ENCODE measurements at places on chromosomes 13 and 19.

- peak; percentile 41 for DNase-seq
Observed at GRCh38 chr19:7678971-7679751, 1.5 kb upstream of the TRAPPC5 start.

- DNase-seq: no peak
Observed at GRCh38 chr19:44698492-44699201, at the start of gene CEACAM16. Gene CEACAM16 (plus strand): TSS chr19:44699151. CDS start chr19:44701457, 2,306 bp downstream.

- DNase-seq: no peak
Observed at GRCh38 chr13:49441846-49442245, 2.0 kb downstream of the CAB39L start.

DNA sequence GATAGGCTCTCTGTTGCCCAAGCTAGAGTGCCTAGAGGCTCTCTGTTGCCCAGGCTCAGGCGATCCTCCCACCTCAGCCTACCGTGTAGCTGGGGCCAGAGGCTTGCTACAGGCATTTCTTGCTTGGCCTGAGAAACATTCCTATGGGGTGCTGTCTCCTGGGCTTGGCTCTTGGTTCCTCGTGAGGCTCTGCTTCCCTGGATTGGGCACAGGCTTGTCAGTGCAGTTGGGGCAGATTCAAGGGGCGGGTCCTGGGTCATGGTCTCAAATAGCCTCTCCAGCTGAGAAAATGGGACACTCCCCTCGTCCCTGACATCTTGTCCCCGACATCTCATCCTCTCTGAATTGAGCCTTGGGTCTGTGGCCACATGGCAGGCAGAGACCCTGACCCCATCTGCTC is 4.9 kb downstream of the TSSK6 start:
- DNase-seq: no peak

- no peak for DNase-seq
Observed at GRCh38 chr13:55761986-55762385, 1378.7 kb upstream of the PRR20A start.

DNA sequence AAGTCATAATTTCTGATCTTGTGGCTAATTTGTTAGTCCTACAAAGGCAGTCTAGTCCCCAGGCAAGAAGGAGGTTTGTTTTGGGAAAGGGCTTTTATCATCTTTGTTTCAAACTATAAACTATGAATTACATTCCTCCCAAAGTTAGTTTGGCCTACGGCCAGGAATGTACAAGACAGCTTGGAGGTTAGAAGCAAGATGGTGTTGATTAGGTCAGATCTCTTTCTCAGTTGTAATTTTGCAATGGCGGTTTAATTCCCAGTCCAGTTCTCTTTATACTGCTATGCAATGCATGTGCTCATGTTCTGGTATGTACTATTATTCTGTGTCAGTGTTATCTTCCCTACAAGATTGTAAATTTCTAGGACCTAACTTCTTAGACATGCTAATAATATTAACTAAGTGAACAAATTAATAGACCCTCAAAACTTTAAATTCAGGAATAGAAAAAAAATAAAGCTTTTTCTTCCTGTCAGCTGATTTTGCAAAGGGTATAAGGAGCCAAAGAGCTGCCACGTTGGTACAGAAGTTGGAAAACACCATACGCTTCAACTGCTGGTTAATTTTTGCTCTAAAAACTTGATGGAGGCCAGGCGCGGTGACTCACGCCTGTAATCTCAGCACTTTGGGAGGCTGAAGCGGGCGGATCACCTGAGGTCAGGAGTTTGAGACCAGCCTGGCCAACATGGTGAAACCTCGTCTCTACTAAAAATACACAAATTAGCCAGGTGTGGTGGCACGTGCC is 1.3 kb upstream of the DNAJC15 start:
- DNase-seq: no peak

- DNase-seq: no peak
Observed at GRCh38 chr13:99926014-99926731, 45.4 kb downstream of the ZIC5 start.

DNA sequence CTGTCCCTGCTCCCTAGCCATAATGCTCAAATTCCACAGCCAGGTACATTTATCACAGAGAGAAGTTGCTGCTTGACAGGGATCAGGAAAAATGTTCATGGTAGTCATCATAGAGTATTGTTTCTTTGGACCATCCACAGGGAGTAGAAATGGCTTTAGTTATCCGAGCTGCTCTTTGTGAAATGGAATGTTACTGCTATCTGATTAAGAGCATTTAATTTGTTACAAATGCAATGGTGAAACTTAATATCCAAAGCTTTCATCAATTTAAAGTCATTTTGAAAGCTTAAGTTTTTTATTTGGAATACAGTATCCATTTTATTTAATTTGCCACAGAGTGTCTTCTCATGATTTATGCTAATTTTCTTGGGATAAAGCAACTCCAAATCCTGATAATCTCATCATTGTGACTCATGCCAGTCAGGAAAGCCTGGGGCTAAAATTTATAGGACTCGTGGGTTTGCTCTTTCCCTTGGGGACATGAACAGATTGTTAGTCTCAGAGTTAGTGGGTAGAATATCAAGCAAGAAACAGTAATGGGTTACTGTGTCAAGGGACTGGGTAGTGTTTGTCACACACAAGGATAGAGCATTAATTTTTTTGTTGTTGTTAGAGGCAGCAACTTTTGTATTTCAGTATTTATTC is 59.8 kb downstream of the SCEL start:
- no peak for DNase-seq

DNA sequence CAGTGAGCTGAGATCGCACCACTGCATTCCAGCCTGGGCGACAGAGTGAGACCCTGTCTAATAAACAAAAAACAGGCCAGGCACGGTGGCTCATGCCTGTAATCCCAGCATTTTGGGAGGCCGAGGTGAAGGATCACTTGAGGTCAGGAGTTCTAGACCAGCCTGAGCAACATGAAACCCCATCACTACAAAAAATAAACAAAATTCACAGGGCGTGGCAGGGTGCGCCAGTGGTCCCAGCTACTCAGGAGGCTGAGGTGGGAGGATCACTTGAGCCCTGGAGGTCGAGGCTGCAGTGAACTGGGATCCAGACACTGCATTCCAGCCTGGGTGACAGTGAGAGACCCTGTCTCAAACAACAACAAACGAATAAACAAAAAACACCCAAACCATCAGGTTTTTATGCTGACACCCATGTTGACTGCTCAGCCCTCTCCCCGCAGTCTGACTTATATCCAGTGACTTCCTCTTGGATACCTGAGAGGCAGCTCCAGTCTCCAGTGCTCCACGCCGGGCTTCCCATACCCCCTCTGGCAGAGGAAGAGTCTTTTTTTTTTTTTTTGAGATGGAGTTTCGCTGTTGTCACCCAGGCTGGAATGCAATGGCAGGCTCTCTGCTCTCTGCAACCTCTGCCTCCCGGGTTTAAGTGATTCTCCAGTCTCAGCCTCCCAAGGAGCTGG is 17.7 kb downstream of the WTIP start:
- DNase-seq: no peak

DNA sequence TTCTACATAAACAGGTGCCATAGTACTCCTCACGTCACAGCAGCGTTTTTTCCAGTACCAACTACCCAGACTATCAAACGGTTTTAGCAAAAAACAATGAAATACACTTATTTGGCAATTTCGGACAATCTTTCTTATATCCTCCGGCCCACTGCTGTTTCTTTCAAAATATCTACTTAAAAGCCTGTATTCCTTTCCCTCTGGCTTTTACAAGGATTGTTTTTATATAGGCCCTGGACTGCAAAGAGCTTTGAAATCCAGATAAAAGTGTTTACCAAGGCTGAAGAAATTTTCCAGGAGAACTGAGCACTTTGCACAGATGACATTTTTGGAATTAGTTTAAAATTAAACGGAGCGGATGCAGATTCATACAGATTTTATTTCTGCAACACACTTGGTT is 255.9 kb upstream of the STARD13 start:
- DNase-seq: no peak

DNA sequence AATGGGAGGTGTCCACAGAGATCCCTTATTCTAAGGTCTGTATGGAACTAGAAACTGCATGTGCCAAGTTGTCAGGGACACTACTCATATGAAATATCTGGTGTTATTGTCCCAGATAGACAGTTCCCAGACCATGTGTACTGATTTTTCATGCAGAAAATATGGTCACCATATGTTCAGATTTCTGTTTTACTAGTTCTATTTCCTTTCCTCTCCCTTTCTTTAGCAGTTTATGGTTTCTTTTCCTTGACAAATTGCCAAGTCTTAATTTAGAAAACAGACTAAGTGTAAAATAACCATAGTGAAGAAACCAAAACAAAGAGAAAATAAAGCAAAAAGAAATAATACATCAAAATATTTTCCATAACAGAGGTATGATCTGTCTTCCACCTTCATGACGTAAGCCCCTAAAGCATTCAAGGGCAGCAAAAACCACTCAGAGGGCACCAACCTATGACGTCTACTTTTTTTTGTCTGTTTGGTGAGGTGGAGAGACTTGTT is 248.5 kb downstream of the KCTD12 start:
- DNase-seq: no peak

DNA sequence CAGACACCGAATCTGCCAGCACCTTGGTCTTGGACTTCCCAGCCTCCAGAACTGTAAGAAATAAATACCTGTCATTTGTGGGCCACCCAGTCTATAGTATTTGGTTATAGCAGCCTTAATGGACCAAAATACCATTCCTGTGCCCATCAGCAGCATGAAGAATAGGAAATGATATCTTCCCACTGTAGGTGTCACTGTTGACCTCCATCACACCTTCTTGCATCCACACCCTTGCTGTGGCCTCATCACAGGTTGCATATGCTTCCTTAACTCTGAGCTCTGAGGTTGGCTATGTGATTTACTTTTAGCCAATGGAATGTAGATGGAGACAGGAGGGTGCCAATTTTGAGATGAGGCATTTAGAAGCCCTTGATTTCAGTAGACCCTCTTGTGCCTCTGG is 242.0 kb upstream of the TSHZ3 start:
- DNase-seq: no peak

DNA sequence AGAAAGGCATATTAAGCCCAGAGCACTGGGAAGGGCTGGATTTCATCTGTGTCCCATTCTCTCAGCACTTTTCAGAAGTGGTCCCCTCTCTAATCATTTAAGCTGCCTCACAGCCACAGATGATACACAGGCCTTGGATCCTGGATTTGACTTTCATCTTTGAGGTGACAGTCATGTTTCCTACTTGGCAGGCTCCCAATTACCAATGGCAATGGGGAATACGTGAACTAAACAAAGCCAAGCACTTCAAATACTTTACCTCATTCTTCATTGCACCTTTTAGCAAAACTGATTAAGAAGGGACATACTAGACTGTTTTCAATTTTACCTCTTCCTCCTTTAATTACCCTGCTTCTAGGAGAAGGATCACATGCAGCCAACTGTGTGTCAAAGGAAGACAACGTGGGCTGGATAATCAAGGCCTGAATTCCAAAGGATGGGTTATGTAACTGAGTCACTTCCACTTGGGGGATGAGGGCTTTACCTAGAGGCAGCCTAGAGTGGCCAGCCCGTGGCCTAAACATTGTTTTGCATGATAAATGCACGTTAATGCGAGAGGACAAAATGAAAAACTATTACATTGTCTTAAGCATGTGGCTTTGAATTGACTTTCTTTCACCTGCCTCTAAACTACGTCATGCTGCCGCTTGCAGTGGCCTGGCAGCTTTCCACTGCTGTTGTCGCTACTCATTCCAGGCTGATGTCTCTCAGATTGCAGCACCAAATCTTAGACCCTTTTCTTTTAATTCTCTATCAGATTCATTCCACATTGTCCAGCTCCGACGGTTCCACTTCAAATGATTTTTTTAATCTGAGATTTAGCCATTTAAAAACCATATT is 95.0 kb downstream of the KCTD12 start:
- no peak for DNase-seq

- no peak for DNase-seq
Observed at GRCh38 chr13:46388846-46389245, 1.8 kb upstream of the RUBCNL start.

DNA sequence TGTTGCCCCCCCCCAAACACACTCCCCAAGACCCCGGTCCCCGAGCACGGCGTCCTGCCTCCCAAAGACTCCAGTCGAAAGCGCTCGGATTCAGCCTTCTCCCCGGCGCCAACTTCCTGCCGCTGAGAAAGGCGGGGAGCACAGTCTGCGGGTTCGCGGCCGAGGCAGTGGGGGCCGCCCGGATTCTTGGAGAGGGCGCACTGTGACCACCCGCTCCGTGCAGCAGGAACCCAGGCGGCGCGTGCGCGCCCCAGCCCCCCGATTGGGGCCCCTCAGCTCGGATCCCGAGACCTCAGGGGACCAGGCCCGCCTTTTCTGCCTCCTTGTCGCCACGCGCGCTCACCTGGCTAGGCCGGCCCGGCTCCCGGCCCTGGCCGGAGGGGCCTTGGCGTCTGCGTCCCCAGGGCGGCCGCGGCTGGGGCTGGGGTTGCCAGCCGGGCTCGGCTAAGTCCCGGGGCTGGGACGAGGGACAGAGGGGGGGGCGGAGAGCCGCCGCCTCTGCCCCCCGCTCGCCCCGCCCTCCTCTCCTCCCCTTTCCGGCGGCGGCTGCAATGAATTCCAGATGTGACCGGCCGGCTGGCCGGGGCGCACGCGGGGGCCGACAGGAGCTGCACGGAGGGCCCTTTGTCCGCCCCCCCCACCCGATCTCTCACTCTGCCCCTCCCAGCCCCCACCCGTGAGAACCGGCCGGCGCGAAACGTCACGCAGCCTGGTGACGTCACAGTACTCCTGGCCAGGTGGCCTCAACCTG is at the start of gene S1PR2:
Gene S1PR2, minus strand, starts transcription at position 471 of the 751 bp plus-strand sequence. CDS start 6,426 bp downstream, outside the sequence.
- DNase-seq: peak; percentile 39

DNA sequence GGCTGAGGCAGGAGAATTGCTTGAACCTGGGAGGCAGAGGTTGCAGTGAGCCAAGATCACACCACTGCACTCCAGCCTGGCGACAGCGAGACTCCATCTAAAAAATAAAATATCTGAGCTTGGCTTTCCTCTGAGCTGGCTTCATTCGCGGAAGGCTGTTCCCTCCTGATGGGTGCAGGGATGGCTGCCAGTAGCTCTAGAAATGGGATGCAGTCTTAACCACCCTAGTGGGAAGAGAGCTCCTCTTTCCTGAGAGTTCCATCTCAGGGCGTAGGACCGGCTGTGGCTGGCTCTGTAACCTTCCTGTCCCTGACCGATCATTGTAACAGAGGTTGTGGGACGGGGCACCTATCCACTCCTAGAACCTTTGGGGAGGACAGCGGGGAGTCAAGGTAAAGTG is 32.4 kb downstream of the PPP1R37 start:
- DNase-seq: no peak

DNA sequence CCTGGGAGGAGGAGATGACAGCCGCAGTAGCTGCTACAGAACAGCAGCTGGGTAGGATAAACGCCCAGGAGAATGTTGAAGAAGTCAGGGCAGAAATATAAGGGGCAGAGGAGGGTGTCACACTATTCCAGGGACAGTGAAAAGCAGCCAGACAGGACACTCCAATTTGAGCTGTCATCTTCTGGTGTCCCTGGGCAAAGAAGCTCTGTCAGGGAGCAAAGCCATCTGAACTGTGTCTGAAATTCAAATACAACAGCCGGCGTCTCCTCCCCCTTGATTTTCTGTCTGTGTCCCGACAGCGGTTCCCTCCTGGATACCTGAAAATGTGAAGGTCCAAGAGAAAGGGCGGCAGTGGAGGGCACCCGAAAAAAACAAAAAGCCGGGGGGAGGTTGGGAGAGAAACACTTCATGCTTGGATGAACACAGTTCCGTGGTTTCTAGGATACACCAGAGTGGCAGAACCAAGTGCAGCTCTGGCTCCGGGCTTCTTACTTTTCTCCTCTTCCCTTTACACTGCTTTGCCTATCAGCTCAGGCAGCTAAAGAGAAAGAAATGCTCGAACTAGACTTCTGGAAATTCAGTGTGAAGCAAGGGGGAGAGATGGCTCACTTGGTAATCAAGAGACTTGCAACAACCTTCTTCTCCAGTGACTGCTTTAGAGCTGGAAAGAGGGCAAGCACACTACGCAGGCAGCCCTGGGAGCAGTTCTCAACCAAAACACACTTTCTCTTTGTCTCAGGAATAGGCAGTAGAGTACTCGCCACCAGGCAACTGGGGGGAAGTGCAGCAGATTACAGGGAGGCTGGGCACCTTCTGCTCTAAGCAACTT is 465.6 kb downstream of the ITGBL1 start:
- DNase-seq: no peak

Data from stimulated activated CD8-positive, alpha-beta memory T cell treated with anti-CD3 and anti-CD28 coated beads, Interleukin-15, amount 100 ng/mL, for 1 hour (primary cell).